Gastroesophageal sphincter (tissue), 4 donors: ENCODE measurements at places on chromosomes 5 and 9. TPM values are rescaled to one million over a fixed set of nuclear protein-coding genes. Genes with fewer than 3 reads are reported as not detected.
A peak's percentile ranks its signal among the peaks of the same experiment; 100 is the strongest.

DNA sequence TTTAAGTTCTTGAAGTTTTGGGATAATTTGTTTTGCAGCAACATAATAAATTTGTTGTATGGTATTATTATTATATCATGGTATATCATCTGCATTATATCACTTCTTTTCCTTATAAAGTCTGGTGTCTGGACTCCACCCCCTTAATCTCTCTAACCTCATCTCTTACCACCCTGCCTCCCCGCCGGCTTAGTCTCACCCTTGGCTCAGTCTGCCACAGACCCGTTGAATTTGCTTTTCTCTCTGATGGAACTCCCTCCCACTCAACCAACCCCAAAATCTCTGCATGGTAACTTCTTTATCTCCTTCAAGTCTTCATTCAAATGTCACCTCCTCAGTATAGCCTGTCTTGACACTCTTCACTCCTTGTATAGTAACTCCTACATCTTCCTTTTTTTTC lies 29.6 kb upstream of the MATR3 start:
- ATAC-seq, result no peak

Gene MCIDAS
- not detected for total RNA-seq

Gene GKAP1
- total RNA-seq, result 14.6 TPM

Gene DBH
- total RNA-seq, result not detected

Gene MIER3
- total RNA-seq, result 14.4 TPM

DNA sequence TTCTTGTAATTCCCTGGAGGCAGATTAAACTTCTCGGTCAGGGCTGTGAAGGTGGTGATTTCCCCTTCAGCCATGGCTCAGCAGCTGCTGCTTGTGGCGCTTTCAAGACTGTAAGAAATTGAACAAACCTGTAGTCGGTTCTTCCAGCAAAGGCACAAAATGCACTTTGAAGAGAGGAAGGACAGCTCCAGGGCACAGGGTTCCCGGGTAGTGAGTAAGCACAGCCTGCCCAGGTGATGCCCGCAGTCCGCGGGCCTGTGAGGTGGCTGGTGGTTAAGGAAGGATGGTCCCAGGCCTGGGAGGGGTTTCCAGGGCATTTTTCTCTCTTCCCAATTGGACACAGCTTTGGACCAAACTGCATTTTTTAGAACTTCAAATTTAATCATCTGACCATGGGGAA lies 71.8 kb downstream of the FGF1 start:
- ATAC-seq, result no peak

- no peak for ATAC-seq
Observed at GRCh38 chr9:104417296-104417695, 86.8 kb upstream of the OR13F1 start.

Gene RNF183
- total RNA-seq, result not detected

GRCh38 chr5:142263346-142263745 lies 61.5 kb downstream of the SPRY4 start:
- no peak for ATAC-seq

Gene LECT2
- not detected for total RNA-seq

Gene GNPDA1
- total RNA-seq, result 34.1 TPM

Gene CDC14B
- total RNA-seq, result 25.4 TPM

DNA sequence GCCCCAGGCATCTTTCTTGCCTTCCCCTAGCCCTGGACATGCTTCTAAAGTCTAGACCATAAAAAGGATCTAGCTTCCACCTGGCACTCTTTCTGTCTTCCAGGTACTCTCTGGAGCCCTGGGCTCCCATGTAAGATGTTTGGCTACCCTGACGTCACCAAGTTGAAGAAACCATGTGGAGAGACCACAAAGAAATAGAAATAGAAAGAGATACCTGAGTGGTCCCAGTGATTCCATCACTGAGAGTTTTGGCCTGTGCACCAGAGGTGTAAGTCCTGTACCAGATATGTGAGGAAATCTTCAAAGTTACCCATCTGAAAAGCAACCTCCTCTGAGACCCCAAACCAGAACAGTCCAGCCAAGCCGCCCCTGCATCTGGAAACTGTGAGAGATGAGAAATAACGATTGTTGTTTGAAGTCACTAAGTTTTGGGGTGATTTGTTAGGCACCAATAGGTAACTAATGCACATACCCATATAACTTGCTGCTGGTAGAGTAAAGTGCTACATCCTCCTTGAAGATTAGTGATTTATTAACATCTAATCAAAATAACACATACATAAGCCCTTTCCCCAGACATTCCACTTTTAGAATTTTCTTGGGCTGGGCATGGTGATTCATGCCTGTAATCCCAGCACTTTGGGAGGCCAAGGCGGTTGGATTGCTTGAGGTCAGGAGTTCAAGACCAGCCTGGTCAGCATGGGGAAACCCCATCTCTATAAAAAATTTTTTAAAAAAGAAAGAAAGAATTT lies 85.7 kb upstream of the LHFPL2 start:
- ATAC-seq, result no peak

GRCh38 chr9:4430432-4431261 lies 59.6 kb upstream of the SLC1A1 start:
- ATAC-seq, result peak; percentile 55

DNA sequence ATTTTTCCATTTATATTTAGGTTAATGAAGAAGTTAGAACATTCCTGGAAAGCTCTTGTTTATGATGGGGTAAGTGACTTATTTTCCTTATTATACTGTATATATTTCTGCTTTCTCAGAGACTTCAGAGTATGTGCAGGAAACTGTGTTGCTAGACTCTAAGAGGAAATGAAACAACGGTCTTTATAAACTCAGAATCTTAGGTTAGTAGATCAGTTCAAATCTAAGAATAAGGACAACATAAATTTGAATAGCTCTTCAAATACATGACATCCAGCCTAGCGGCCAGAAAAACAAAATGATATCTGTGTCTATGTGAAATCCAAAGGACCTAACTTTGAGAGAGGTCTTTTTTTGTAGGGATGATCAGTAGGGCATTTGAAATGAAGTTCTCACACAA lies 94.3 kb downstream of the PRKACG start:
- no peak for ATAC-seq

Gene FCN2
- total RNA-seq, result not detected

Gene LURAP1L
- 26.9 TPM for total RNA-seq

GRCh38 chr5:68149189-68149588 lies 66.4 kb upstream of the PIK3R1 start:
- ATAC-seq, result no peak

Gene PCDHB5
- 7.5 TPM for total RNA-seq

GRCh38 chr9:135002802-135003201 lies 84.7 kb upstream of the OLFM1 start:
- ATAC-seq, result no peak

DNA sequence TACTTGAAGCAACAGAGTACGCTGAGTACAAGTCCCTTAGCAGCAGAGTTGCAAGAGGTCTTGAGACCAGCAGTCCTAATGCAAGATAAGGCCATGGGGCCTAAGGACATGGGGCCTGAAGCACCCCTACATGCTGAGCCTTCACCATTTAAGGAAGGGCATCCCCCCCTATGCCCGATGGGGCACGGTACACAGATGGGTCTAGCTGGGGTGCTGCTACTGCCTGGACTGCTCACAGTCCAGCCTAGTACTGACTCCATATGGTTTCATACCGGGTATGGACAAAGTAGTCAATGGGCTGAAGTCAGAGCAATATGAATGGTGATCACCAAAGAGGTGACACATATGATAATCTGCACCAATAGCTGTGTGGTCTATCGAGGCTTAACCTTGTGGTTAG lies 178.3 kb downstream of the PDE4D start:
- no peak for ATAC-seq

DNA sequence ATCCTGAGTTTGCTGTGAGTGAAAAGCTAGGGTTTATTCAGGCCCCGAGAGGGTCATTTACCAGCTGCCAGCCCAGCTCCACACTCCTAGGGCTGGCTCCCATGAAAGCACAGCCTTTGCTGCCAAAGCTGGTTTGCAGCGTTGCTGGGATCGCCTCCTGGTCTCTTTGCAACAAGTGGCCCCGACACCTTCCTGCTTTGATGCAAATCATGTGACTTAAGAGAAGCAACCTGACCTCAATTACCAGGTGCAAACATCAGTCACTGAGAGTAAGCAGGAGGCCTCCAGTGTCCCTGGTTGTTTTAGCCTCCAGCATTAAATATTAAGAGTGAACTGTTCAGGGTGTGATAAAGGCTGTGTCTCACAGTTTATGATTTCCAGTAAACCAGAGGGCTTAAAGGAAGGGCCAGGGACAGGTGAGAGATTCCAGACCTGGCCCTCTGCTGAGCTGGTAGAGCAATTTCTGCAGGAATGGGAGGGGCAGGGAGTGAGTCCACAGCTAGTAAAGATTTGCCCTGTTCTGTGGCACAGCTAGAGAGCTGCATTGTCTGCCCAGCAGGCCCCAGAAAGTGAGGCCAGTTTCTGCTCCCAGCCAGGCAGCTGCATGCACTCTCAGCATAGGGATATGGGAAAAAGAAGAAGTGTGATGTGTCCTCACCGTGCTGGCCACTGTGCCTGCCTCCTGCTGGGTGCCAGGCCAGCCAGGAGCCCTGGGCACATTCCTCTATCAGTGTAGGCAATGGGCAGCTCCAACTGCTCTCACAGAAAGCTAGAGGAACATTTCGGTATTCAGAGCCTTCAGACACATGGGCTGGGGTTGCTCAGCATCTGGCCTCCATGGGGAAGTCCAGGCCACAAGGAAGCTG lies 58.0 kb downstream of the SLC22A5 start:
- ATAC-seq, result no peak

GRCh38 chr5:172111852-172112225 lies 76.2 kb downstream of the STK10 start:
- ATAC-seq, result no peak

DNA sequence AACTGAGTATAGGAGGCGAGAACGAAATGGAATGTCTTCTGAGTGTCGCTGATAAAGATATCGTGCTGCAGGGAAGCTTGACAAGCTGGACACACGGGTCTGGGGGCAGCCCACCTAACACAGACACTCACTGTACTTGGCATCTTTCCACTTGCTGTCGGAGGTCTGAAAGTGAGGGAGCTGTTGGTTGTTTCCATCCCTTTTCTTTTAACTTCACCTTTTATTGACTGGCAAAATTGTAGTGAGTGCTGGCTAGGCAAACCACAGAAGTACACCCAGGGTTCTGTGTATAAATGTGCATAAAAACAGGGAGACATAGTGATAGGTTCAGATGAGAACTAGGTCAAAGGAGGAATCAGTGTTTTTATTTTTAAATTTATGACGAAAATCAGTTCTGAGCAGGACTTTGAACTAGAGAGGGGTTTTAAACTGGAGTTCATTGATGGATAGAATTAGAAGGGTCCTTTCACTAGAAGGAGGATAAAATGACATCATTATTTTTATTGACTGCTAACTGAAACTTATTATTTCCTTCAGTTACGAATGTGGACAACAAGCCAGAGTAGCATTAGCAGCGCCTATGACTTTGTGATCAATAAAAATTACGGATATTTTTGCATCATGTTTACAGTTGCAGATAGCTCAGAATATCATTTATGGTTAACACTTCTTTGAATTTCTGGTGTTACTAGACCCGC lies 817 bp downstream of the GAPVD1 start:
- no peak for ATAC-seq

DNA sequence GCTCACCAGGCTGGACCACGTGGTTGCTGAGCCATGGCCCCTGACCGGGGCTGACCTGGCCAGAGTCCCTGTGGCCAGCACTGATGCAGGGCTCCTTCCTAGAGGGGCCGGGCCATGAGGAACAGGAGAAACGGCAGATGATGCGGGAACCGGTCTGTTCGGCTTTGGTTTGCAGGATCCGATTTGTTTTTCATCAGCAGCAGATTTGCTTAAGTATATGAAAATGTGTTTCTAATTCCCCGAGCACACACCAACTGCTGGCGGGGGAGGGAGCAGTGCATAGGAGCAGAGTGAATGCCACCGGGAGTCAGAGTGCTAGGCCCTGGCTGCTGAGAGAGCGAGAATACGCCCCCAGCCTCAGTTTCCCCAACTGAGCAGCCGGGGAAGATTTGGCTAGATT lies 13.6 kb downstream of the NTNG2 start:
- no peak for ATAC-seq

- ATAC-seq, result no peak
Observed at GRCh38 chr5:173675287-173675996, 59.0 kb upstream of the BOD1 start.

Gene MEGF10
- 0.32 TPM for total RNA-seq

DNA sequence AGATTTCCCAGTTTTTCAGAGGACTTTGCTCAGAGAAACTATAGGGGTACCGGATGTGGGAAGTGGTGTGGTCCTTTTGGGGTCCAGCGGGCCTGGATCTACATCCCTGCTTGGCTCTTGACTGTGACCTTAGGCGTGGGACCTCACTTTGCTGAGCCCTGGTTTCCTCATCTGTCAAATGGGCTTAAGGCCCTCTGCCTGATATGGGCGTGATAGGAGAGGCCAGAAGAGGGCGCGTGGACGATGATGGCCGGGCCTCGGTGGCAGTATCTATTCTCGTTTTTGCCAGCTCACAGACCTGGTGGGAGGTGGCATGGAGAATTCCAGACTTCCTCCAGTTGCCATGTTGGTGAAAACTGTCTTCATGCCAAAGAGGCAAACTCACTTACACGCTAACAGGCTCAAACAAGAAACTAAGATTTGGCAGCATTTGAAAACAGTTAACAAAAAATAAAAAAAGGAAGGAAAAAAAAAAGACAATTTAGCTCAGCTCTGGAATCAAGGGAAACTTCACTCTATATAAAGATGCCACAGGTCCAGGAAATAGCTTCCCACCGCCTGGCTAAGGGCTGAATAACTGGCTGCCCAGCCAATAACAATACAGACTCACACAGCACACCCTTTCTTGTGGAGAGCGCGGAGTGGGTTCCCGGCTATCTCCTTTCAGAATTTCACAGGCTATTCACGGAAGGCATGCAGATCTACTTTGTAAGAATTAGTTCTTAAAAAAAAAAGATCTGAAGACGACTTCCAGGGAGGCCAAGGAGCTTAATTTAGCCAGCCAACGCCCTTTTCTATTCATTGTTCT lies 1.7 kb downstream of the SH3PXD2B start:
- peak; percentile 44 for ATAC-seq

- ATAC-seq, result no peak
Observed at GRCh38 chr9:130675396-130675795, 11.0 kb downstream of the PRDM12 start.

DNA sequence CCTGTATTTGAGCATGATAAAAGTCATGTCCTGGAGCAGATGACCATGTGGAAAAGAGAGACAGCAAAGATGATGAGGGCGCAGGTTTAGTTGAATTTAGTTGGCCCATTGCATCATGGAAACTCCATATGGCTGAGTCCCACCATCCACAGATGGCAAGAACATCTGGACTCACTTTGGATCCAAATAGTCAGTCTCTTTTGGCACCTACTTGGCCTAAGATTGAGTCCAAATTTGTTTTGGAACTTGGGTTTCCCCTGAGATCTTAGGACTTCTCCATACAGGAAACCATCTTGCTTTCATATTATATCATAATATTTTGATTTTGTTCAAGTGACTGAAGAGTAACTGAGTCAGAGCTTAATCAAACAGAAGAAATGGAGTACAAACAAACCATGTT lies 217.5 kb downstream of the DRD1 start:
- no peak for ATAC-seq
